ENCODE measurements at places on chromosomes 3 and 15.

- peaks cover 13% of the 10 kb centered on the region for H3K4me1 ChIP-seq
- no peak for DNase-seq
- H3K4me3 ChIP-seq = no peak overlapping the region
Observed at GRCh38 chr15:48814286-48814685, 3.4 kb upstream of the CEP152 start.

- peak overlapping the region; percentile 82 for H3K4me3 ChIP-seq
- H3K36me3 ChIP-seq = peaks cover 18% of the 10 kb centered on the region
- H3K27me3 ChIP-seq = no peaks in the 10 kb centered on the region
- H3K27ac ChIP-seq = peak overlapping the region; percentile 96
Observed at GRCh38 chr15:55267401-55268175, 22.0 kb downstream of the RAB27A start.

- DNase-seq = no peak
- no peaks in the 10 kb centered on the region for H3K36me3 ChIP-seq
- peak overlapping the region; percentile 15 for H3K27ac ChIP-seq
- H3K4me1 ChIP-seq = peaks cover 16% of the 10 kb centered on the region
- peaks cover 3% of the 10 kb centered on the region for H3K27me3 ChIP-seq
- H3K4me3 ChIP-seq = peak overlapping the region; percentile 57
Observed at GRCh38 chr3:156643729-156644389, 30.5 kb upstream of the TIPARP start.

DNA sequence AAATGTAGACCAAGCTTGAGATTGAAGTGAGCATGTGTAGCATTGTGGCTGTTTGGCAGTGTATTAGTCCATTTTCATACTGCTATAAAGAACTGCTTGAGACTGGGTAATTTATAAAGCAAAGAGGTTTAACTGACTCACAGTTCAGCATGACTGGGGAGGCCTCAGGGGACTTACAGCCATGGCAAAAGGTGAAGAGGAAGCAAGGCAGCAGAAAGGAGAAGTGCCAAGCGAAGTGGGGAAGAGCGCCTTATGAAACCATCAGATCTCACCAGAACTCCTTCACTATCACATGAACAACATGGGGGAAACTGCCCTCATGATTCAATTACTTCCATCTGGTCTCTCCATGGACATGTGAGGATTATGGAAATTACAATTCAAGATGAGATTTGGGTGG is 8.6 kb upstream of the CERS3 start:
- H3K27ac ChIP-seq = peak overlapping the region; percentile 25
- H3K27me3 ChIP-seq = peaks cover 7% of the 10 kb centered on the region
- peaks cover 13% of the 10 kb centered on the region for H3K4me1 ChIP-seq

- DNase-seq = no peak
- H3K27me3 ChIP-seq = no peaks in the 10 kb centered on the region
- no peak overlapping the region for H3K27ac ChIP-seq
- H3K36me3 ChIP-seq = peaks cover 17% of the 10 kb centered on the region
- H3K4me1 ChIP-seq = peaks cover 26% of the 10 kb centered on the region
Observed at GRCh38 chr15:63186065-63186464, 3.3 kb upstream of the RAB8B start.

Data from activated B cell treated with CpG ODN at 0.5 μM for 24 hours (primary cell).